ENCODE measurements at places on chromosomes 2 and 18.

GRCh38 chr18:24632158-24632988 lies 171.9 kb downstream of the HRH4 start:
- DNase-seq, result peak; percentile 74

DNA sequence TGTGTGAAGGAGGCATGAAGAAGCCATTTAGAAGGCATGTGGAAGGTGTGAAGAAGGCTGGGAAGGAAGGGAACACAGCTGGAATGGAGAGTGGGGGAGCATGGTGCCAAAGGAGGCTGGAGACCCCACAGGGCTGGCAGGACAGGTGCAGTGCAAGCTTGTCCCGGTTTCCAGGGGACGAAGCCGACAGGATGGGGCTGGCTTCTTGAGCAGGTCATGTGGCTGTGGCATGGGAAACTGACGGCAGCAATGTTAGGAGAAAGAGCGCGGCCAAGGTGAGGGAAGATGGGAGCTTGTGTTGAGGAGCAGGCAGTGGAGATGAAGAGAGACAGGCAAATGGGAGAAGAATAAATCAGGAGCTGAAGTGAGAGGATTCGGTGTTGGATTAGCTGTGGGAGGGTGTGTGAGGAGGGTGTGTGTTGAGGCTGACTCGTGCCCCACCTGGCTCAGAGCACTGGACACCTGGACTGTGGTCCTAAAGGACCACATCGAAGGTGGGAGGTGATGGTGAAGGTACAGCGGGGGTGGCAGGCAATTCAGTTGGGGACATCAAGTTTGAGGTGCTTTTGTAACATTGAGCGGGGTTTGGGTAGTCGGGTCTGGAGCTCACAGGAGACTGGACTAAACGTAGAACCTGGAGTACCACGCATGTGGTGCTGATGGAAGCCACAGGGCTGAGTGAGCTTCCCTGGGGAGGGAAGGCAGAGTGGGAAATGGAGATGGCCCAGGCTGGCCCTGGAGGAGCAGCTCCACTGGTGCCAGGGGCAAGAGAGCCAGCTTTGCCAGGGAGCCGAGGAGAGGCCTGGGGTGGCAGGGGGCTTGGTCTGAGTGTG lies 165.6 kb upstream of the HDAC4 start:
- DNase-seq, result no peak

DNA sequence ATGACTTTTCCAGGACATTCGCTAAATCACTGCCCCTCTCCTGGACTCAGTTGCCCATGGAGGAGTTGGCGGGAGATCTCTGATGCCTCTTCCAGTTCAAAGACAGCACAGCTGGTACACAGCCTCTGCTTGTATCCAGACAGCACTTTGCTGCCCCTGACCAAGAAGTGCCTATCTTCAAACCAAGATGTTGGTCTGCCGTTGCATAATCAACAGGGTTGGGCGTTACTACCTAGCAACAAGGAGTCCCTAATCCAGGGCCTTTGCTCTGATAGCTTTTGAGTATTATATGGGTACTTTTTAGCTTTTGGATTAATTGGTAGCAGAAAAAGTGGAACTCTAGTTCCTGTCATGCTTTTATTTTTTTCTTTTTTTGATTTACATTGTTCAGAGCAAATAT lies 166.6 kb downstream of the FAM210A start:
- DNase-seq, result no peak

GRCh38 chr2:145302451-145302850 lies 782.5 kb upstream of the ZEB2 start:
- no peak for DNase-seq

GRCh38 chr2:128359841-128360240 lies 41.2 kb upstream of the HS6ST1 start:
- DNase-seq, result no peak

DNA sequence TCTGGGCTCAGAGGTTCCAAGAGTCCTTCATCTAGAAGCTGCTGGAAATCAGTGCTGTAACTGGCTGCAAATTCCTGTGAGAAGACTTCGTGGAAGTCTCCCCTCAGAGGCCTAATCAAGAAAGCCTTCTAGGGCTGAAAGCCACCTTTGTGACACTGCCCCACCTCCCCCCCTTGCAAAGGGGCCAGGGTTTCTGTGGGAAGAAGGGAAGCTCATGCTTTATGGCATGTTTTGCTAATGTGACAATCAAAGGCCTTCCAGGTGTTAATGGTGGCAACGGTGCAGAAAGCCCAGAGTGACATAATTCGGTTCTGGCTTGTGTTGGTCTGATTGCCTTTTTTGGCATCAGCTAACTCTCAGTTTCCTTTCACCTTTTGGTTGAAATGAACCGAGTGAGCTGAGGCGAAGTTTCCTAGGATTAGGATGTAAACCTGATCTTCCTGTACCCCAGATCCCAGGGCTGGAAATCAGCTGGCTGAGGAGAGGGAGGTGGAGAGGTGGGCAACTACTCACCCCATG lies 126.9 kb upstream of the TRIB2 start:
- no peak for DNase-seq

GRCh38 chr2:68775272-68775842 lies 40.7 kb downstream of the ARHGAP25 start:
- DNase-seq, result no peak

- peak; percentile 93 for DNase-seq
Measured at GRCh38 chr2:143685421-143686078, 556.3 kb downstream of the ARHGAP15 start.

DNA sequence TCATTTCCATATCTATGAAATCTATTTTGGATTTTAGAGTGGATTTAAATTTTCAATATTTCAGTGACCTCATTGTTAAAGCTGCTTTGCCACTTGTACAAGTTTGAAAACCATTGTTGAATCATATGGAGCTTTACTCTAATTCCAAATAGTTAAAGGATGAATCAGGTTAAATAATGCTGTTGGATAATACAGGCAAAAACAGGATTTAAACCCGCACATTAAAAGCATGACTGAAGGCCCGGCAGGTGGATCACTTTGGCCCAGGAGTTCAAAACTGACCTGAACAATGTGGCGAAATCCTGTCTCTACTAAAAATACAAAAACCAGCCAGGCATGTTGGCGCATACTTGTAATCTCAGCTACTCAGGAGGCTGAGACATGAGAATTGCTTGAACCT lies 68.3 kb downstream of the RIF1 start:
- no peak for DNase-seq

DNA sequence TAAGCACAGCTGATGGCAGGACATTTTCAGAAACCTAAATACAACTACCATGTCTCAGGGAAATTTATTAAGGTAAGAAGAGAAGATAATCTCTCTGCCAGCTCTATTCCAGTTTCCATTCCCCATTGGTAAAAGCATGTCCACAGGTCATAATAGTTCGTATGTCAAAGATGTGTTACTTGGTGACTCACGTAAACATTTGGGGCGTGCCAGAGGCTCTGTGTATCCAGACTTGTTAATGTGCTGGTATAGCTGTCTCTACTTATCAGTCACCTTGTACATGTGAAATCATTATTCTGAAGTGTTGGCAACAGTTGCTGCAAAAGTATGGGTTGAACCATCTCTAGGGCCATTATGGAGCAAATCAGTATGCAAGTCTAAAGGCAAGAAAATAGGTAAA lies 1345.1 kb downstream of the SUCLG1 start:
- DNase-seq, result no peak

DNA sequence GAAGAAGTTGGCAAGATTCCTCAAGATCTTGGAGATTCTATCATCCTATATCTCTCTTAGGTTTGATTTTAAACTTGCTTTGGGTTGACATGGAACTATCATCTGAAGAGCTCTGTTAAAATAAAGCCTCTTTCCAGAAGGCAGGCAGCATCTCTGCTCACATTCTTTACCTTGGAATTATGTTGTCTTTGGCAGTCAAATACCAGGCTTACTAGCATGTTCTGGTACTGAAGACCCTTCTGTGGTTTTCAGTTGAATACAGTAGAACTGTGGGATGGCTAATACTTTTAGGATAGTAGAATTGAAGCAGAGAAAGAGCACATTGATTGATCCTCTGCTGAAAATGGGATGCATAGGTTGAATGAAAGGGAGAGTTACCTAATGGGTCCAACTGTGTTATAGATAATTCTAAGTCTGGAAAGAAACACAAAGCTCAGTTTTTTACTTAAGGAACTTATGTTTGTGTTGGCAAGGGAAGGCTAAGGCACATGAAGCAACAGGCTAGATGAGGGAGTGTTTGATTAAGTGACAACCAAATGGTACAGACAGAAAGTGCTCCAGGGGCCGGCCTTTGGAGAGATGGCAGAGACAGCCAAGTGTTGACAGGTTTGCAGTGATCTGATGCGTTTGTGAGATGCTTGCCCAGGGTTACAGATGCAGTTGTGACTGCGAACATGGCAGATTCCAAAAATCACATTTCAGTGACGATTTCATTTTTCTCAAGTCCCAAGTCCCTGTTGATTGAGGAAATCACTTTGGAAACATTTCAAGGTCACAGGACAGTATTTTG lies 397.9 kb downstream of the MEIS1 start:
- DNase-seq, result no peak

- no peak for DNase-seq
Measured at GRCh38 chr2:218313356-218313755, 21.1 kb upstream of the TMBIM1 start.

GRCh38 chr2:163046615-163047014 lies 208.0 kb upstream of the KCNH7 start:
- DNase-seq, result no peak

GRCh38 chr2:20236496-20236895 lies 11.6 kb upstream of the SDC1 start:
- DNase-seq, result no peak

GRCh38 chr18:75041586-75041985 lies 167.4 kb downstream of the PTGR3 start:
- DNase-seq, result no peak

GRCh38 chr18:2169656-2170055 lies 401.6 kb downstream of the METTL4 start:
- DNase-seq, result no peak

GRCh38 chr2:127401757-127402695 lies 14.3 kb upstream of the MAP3K2 start:
- DNase-seq, result no peak

DNA sequence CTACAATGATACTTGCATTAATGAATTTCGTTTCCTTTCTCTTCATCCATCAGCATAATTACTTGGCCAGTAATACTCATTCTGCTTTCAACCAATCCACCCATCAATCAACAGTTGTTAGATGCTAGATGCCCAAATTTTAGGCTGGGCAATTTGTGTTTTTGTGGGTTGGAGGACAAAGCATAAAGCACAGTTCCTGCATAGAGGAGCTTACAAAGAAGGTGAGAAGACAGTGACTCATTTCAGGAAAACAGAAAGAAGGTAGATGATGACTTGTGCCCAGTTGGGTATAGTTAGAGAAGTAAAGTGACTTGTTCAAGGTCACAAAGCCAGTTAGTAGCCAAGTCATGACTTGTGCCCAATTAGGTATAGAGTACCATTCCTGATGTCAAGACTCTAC lies 1186.8 kb upstream of the CELF4 start:
- DNase-seq, result no peak

- DNase-seq, result no peak
Measured at GRCh38 chr2:31694444-31694843, 113.7 kb upstream of the SRD5A2 start.

DNA sequence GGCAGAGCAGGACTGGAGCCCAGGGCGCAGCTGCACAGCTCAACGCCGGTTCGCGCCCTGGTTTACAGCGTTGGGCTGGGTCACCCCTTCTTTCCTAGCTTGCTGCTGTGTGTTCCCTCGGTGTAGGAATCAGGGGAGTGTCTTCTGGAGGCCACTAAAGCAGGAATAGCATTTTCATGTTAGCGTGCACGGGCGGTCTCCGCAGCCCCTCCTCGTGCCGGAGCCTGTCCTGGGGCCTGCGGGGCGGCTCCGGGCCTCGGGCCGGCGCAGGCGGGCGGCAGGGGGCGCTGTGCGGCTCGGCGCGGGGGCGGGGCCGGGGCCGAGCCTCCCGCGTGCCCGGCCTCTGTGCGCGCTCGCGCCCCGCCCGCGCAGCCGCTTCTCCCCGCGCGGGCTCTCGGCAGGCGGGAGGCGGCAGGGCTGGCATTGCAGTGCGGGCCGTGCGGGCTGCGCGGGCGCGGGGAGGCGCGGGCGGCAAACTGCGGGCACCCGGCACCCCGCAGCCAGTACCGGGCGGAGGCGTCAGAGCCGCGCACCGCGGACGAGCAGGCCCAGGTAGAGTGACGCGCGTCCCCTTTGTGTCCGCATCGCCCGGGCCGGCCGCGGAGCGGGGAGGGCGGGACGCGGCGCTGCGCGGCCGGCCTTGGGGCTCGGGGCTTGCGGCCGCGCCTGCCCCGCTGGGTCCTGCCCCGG lies at the start of gene RNF144A:
Gene RNF144A, plus strand, starts transcription at position 342 of the 690 bp plus-strand sequence. CDS start 79,515 bp downstream, outside the sequence.
- DNase-seq, result no peak

DNA sequence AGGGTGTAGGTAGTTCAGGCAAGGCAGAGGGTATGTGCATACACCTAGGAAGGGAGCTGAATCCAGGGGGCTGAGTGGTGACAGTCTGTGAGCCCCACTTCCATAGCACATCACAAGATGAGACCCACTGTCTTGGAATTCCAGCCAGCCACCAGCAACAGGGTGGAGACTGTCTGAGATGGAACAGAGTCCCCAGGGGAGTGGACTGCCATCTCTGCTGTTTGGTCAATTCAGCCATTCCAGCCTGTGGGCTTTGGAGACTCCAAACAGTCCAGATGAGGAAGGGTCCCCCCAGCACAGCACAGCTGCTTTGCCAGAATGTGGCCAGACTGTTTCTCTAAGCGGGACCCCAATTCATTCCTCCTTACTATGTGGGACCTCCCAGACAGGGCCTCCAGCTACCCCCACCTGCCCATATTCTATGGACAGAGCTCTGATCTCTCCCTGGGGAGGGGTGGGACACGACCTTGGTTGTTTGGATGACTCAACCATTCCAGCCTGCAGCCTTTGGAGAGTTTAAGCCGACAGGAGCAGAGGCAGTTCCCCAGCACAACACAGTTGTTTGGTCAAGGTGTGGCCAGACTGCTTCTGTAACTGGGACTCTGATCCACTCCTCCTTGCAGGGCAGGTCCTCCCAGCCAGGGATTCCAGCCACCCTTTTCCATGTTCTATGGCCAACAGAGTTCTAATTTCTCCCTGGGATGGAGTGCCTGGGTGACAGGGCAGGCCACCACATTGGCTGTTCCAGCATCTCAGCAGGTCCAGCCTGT lies 178.0 kb downstream of the RND3 start:
- DNase-seq, result no peak

DNA sequence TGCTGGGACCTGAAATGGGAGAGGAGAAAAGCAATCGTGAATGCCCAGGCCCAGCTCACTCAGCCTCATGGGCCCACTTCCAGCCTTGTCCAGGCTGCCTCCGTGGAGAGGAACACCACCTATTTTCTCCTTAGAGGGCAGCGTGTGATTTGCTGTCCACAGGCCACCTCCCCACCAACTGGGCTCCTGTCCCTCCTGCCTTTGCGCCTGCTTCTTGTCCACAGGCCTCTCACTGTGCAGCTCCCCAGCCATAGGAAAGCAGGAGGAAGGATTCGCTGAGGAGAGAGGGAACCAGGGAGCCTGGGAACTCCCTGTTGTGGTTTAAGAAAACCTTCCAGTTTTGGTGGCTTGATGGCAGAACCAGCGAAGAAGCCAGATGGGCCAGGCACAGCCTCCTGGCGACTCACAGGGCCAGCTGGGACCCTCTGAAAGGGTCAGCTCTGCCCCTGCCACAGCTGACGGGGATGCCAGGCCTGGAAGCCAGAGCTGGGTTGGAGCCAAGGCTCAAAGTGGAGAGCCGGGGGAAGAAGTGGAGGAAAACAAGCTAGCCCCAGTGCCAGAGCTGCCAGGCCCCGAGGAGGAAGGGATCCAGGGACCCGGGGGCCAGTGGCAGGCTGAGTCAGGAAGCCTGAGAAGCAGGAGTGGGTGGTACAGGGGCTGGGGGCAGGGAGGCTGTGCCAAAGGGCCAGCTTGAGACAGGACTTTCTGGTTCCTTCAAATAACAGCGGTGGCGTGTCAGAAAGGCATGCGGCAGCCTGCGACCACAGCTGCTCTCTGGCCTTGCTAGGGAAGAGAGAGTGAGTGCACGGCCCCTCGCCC lies 9.9 kb downstream of the TMBIM1 start:
- no peak for DNase-seq
